Adipocyte (in vitro differentiated cells): ENCODE measurements at places on chromosomes 6 and 20.

DNA sequence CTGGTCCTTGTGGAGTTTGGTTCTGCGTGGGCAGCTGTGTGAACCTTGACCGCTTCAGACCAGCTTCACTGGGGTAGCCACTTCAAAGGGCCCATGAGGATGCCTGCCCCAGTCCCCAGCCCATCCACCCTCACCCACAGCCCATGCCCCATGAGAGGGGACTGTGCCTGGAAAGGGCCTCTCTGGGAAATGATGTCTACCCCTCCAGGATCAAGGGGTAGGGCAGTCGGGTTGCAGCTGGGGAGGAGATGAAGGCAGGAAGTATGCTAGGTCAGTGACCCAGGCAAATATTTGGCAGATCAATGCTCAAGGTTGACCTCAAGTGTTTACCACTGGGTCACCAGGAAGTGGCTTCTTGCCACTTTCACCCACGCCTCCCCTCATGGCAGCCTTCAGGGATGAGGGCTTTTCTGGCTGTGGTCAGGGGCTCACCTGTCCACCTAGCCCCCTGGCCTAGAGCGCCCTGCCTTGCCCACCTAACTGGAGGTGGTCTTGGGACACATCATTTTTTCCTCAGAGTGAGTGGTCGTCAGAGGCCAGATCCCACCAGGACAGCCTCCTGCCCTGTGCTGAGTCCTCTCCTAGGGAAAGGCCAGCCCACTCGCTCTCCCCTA lies 109.5 kb downstream of the SNX5 start:
- no peak for DNase-seq

DNA sequence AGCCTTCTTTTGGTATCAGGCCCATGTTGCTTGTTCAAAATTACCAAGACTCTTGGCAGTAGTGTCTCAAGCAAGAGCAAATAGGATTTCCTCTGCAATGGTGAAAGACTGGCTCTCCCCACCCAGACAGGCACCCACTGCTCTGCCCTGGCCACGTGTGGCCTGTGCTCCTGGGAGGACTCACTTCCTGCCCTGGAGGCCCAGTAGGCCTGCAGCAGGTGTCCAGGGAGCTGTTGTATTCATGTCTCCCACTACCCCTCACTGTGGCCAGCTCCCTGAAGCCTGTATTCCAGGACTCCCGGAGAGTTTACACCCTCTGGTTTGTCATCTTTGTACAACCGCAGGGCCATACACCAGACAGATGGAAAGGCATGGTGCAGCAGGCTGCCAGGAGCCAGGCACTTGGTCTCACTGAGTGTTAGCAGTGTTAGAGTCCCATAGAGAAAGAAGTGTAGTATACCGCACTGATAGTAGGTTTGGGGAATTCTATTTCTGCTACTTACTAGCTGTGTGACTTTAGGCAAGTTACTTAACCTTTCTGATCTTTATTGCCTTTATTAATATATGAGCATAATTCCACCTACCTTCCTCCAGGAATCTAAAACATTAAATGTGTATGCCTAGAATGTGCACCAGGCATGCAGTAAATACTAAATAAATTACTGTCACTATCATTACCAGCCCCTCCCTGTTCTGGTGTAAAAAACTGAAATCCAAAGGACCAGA lies 159.7 kb downstream of the TMEM242 start:
- no peak for DNase-seq

- DNase-seq: peak; percentile 84
Observed at GRCh38 chr6:27091661-27092315, 155.7 kb upstream of the PRSS16 start.

GRCh38 chr6:106767271-106767670 lies 137.9 kb downstream of the QRSL1 start:
- DNase-seq: no peak

DNA sequence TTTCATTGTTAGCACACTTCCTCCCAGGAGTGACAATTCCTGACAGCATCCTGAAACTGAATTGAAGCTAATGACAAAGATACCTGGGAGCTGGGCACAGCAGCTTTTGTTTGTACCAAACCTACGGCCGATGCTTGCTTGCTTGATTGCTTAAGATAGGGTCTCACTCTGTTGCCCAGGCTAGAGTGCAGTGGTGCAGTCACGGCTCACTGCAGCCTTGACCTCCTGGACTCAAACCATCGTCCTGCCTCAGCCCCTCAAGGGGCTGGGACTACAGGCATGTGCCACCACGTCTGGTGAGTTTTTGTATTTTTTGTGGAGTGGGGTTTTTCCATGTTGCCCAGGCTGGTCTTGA lies 84.7 kb upstream of the SCP2D1 start:
- no peak for DNase-seq

- DNase-seq: no peak
Observed at GRCh38 chr6:138563650-138564049, 64.4 kb upstream of the NHSL1 start.

- no peak for DNase-seq
Observed at GRCh38 chr20:2207770-2208097, 88.1 kb upstream of the TGM3 start.

GRCh38 chr6:135008072-135008940 lies 46.3 kb downstream of the HBS1L start:
- DNase-seq: no peak

DNA sequence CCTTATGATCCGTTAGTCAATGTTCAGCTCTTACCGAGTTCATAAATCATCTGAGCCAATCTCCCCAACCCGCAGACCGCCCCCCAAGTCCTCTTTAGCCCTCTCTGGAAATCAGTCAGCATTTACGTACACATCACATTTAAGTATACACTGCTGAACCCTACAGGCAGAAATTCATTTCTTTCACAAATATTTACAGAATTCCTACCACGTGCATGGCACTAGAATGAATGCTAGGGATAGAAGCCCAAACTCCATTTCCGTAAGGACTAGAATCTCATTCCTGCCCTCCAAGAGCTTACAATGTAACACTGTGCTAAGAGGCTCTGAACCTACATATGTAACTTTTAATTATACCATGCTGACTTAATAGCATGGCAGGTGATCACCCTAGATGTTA lies 1.8 kb downstream of the OSER1 start:
- DNase-seq: peak; percentile 65

DNA sequence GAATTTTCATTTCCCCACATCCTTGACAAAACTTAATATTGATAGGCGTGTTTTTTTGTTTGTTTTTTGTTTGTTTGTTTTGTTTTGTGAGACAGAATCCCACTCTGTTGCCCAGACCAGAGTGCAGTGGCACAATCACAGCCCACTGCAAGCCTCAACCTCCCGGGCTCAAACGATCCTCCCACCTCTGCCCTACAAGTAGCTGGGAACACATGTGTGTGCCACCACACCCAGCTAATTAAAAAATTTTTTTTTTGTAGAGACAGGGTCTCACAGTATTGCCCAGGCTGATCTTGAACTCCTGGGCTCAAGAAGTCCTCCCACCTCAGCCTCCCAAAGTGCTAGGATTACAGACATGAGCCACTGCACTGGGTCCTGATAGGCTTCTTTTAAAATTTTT lies 9.2 kb downstream of the CEP57L1 start:
- DNase-seq: no peak

- DNase-seq: no peak
Observed at GRCh38 chr6:157496534-157497095, 115.6 kb downstream of the ZDHHC14 start.

GRCh38 chr6:6315660-6316059 lies 4.8 kb downstream of the F13A1 start:
- DNase-seq: peak; percentile 50

DNA sequence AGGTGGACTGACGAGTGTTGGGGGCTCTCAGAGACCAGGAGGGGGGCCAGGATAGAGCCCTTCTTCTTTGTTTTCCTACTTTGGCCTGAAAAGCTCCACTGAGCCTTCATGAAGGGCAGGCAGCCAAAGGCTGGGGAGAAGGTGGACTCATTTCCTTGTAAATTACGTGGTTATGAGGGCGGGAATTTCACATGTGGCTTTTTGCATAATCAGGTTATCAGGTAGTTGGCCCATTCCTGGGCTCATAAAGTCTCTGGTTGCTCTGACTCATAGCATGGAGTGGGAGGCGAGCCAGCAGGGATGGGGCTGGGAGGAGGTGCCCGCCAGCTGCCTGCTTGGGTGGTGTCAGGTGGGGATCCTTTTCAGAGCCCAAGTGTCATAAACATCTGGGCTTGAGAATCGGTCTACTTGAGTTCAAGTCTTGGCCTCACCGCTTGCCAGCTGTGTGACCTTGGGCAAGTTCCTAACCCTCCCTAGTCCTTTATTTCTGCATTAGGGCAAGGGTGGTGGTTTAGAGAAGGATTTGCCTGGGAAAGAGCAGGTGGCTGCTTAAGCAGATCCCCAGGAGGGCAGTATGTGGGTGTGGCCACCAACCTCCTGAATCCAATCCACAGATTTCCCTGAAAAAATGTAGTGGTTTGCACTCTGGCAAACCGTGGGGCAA lies 26.5 kb upstream of the RNF24 start:
- DNase-seq: peak; percentile 45

DNA sequence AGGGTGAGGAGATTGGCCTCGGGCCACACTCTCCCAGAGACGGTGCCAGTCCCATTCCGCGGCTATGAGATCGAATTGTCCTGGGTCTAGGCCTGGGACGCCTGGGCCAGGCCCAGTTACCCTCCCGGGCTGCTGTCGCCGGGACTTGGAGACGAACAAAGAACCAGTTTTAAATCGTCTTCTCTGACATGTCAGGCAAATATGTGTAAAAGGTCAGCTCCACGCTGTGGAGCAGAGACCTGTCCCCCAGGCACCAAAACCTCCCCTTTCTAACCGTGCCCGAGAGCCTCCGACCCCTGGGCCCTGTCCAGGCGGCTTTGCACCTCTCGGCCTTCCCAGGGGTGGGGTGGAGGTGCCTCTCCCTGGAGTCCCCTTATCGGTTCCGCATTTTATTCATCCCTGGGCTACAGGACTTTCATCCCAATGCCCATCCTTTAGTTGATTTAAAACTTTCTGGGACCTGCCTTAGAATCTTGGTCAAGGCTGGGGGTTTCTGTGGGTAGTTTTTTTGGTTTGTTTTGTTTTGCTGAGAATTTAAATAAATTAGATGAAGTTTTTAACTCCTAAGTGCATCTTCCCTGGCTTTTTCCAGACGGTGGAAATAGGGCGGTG lies 5.8 kb upstream of the TFAP2A start:
- no peak for DNase-seq

- no peak for DNase-seq
Observed at GRCh38 chr20:3857405-3857804, 10.8 kb downstream of the MAVS start.

DNA sequence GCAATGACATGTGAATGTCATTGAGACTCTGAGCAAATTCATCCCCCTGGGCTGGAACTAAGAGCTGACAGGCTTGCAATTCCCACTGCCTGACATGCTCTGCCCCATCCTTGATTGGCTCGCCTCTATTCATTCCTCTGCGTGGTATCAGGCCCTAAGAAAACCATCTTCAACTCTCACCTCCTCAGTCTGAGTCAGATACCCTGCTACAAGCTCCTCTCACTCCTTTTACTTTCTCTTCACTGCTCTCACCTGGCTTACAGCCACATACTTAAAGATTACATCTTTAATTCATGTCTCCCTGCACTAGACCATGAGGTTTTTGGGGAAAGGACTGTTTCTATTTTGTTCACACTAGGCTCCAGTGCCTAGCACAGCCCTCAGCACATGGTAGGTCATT lies 131.6 kb downstream of the KIF6 start:
- DNase-seq: no peak

GRCh38 chr6:3159805-3160781 lies 2.7 kb upstream of the TUBB2A start:
- DNase-seq: no peak

GRCh38 chr6:16751251-16751946 lies 9.9 kb downstream of the ATXN1 start:
- peak; percentile 69 for DNase-seq

GRCh38 chr6:132400883-132401617 lies at the start of gene MOXD1:
Gene MOXD1 (minus strand): TSS chr6:132401475. CDS start chr6:132401426, 49 bp downstream.
- DNase-seq: peak; percentile 84

GRCh38 chr6:31510007-31510406 lies 12.1 kb downstream of the MICB start:
- no peak for DNase-seq

DNA sequence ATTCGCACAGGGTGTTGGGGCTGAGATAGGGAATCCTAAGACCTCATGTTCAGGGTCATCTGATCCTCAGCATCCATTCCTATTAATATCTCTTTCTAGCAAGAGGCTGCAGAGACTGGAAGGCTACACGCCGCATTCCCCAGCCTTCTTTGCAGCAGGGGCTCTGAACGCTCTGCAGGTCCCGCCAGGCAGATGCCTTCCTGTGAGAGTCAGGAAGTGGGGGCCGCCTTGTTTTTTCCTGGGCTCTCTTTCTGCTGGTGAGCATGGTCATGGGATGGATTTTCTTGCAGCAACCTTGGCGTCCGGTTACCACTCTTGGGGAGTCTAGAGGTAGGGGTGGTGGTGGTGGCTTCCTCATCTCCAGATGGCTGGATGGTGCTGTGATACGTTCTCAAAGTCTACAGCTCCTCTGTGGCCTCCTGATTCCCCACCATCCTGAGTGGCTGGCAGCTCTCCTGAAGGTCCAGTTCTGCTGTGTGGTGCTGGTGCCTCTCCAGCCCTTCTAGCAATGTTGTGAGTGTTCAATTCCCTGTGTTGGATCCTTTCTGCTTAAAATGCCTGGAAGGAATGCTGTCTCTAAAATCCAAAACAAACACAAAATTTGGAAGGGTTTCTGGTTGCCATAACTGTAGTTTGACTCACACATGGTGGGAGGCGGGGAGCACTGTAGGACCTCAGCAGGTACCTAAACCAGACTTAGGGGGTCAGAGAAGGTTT lies 111.9 kb downstream of the CEBPB start:
- DNase-seq: peak; percentile 67

DNA sequence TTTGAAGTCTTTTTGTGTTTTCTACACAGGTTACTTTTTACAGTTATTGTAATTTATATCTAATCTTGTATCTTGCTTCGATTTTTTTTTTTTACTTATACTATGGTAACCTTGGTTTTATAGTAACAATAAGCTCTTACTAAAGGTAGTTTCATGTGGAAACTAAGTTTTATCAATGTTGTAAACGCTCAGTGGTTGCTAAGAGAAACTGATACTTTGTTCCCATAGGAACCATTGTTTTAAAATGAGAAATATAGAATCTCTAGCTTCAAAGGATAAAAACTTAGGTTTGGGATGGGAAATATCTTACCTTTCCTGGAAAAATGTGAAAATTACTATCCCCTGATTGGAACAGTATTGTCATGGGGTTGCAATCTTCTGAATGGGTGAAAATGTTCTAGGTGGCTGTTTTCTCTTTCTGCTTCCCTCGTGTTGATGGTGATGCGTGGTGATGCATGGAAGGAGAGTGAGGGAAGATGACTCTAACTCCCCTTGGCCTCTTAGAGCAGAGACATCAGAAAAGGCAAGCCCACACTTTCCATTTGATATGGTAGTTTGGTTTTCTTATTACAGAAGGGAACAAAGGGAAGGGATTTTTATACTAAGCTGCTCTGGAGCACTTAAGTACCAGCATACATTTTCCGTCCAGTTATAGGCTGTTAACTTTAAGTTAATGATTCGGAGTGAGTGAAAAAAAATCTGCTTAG lies 23.5 kb upstream of the BACH2 start:
- DNase-seq: no peak

GRCh38 chr20:33280000-33280680 lies 2.9 kb upstream of the BPIFB1 start:
- DNase-seq: no peak

GRCh38 chr20:23453549-23454543 lies 1.2 kb upstream of the CST11 start:
- no peak for DNase-seq

- no peak for DNase-seq
Observed at GRCh38 chr6:112383191-112383590, 36.1 kb downstream of the RFPL4B start.
